ENCODE measurements at places on chromosomes 2 and 18.

DNA sequence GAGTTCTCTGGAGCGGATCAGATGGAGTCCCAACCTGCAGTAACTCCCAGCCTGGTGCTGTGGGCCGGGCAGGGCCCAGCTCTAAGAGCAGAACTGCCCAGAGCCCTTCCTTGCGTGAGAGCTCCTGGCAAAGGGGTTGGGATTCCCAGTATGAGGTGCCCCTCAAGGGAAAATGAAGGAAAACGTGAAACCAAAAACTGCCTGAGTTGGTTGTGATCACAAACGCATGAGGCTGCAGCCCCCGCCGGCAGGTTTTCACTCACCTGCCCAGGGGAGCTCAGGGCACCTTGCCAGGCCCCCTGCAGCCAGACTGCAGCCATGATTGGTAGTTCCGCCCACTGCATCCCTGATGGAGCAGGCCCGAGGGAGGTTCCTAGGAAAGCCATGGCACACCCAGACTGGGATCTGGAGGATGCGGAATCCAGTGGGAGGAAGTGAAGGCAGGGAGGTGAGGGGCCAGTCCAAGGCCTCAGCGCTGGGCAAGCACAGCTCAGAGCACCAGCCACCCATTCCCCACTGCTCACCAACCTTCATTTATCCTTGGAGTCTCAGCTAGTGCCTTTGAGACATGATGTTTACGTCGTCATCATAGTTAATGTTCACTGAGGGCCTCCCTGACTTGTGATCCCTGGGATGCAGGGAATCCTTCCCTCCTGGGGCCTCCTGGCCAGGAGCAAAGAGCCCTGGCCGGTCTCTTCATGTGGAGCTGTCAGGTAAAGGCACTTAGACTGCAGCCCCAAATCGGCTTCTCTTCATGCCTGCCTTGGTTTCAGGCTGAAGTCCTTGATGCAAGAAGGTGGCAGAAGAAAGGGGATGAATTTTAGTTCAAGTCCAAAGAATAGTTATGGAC lies 103.2 kb downstream of the INHBB start:
- no peak for DNase-seq

DNA sequence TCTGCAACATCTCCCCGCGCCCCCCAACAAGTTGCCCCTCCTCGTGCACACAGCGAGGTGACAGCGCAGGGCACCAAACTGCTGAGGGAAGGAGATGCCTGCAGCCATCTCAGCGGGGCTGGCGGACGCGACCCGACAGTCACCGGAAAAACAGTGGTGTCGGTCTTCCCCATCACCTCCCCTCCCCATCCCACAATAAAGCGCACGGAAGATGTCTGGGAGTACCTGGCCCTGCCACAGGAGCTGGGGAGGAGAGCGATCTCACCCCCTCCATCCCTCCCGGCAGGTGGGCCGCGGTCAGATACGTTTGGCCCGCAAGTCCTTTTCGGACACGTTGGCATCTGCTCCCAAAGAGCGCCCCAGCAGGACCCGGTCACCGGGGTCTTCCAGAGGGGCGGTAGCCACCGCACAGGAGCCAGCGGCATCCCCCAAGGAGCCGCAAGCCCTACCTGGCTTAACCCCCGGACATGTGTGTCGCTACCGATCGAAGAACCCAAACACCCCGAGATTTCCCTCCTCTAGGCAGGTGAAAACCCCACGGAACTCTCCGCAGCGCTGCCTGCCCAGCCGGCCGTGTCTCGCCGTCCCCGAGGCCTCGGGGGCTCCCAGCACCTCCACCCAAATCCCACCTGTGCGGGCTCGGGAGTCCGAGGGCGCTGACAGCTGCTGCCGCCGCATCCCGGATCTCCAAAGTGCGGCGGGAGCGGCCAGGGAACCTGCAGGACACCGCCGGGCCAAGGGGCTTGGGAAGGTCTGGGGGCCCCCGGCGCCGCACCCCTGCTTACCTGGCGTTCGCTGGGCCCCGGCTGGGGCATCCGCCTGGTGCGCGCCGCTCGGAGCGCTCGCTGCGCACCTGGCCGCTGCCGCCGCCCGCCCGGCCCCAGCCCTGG lies 657 bp downstream of the ATP8B1 start:
- DNase-seq = no peak

- no peak for DNase-seq
Observed at GRCh38 chr2:229641676-229642075, 72.7 kb downstream of the DNER start.

GRCh38 chr2:5459041-5459440 lies 233.1 kb upstream of the SOX11 start:
- no peak for DNase-seq
